Fibroblast of the conjunctiva (primary cell): ENCODE measurements at places on chromosomes 13 and 19.

- no peak for DNase-seq
Measured at GRCh38 chr13:39462906-39463305, 140.1 kb downstream of the LHFPL6 start.

- DNase-seq = no peak
Measured at GRCh38 chr13:29619995-29620394, 24.5 kb upstream of the SLC7A1 start.

GRCh38 chr19:51654783-51655182 lies 8.2 kb upstream of the SIGLEC14 start:
- no peak for DNase-seq

DNA sequence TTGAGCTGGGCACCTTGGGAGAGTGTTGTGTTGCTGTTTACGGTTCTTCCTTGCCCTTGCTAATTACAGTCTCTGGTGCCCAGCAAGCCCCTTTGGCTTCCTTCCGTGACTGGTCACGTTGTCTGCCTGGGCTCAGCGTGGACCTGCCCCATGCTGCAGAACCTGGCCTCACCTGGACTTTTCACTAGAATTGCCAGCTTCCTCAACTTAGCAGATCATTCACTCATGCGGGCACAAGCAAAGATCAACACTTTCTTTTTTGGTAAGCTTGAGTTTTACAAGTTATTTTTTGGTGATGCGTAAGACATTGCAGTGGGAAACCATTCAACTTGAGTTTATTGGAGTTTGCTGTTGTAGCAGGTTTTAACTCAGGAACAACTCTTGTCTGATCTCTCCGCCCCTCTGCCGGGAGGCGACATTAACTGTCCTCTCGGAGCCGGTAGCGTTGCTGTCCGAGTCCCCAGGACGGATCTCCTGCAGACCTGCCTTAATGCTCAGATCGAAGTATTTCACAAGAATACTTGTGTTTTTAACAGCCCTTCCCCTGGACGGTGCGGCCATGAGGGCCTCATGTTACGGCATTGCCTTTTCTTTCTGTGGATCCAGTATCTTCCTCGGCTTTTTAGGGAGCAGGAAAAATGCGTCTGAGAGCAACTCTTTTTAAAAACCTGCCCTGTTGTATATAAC lies 15.7 kb upstream of the TEX29 start:
- no peak for DNase-seq

DNA sequence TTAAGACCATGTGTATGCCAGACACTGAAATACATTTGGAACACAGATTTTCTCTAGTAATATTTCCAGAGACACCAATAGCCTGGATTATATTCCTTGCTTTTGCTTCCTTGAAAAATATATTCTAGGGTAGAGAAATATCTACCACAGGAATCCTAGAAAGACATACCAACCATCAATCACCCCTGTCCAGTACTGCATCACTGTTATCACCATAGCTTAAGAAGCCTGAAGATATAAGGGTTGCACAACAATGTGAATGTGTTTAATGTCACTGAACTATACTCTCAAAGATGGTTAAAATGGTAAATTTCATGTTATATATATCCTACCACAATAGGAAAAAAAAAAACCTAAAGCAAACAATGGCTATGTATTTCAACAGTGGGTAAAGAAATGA lies 163.6 kb downstream of the DIAPH3 start:
- no peak for DNase-seq
